ENCODE measurements at places on chromosomes 6 and 20. TPM values are rescaled to one million over a fixed set of nuclear protein-coding genes. Genes with fewer than 3 reads are reported as not detected.

DNA sequence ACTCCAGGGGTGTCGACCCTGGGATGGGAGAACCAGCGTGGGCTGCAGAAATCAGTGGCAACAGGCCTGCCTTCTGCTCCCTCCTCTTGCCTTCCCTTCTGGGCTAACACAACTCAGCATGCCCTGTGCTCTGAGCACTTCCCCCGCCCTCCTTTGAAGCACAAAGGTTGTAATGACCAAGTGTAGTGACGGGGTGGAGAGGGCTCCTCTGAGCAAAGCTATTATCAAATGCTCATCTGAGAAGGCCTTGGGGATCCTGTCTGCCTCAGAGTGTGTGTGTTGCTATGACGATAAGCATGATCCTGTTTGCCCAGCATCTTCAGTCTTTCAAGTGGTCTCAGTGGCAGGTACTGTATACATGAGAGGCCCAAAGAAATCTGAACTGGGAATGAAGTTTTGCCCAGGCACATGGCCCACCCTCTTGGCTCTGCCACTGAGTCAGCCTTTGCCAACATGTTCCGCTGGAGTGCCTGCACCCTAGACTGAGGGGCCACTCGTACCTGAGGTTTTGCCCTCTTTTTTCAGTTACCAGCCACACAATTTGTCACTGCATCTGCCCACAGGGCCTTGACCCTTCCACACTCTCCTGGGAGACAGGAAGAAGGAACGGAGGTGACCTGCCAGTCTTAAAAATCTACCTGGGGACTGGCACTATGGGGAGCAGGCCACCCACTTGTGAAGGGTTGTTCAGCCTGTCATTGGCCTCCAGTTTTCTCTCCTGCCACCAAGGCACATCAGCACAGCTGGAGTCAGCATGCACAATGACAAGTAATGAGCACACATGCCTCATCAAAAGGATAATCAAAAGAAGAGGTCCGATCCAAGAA is 74.5 kb downstream of the GFOD1 start:
- DNase-seq, result no peak

- DNase-seq, result no peak
Measured at GRCh38 chr6:142892254-142893021, 52.5 kb downstream of the HIVEP2 start.

Gene LAMP5
- total RNA-seq, result 46.4 TPM

DNA sequence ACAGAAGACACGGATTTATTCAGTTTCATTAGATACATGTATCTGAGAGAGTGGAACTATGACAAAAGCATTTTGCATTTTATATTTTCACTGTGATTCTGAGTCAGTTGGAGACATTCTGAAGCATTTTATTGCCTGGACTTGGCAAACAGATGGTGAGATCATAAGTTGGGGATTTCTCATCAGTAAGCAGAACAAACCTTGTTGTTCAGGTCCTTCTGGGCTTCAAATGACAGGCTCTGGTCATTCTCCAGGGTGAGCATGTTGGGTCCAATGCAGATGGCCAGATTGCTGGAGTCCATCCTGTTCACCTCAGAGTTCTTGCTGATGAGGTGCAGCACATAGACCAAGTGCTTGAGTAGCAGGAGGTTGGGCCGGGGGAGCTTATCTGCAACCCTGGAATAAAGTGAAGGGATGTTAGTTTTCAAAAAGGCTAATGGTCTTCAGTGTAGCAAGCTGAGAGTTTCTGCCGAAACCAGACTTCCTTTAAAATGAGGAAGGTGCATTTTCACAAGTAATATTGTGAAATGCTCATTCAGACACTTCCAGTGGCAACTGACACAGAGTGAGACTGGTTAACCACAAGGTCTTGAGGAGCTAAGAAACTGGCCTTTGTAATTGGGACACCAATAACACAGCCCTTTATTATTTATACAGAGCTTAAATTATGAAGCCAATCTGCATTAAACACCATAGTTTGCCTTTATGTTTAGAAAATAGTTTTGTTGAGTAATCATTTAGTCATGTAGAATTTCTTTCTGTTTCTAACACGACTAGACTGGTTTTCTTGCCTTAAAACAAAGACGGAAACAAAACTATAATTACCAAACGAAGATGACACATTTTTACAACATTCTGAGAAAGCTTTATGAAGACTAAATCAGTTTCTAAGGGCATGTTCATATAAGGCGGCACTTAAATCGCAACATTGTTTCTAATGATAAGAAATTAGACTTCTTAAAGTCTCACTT is 5.6 kb downstream of the TAGAP start:
- DNase-seq, result no peak

- no peak for DNase-seq
Measured at GRCh38 chr20:34923414-34923813, 32.2 kb downstream of the GSS start.

- no peak for DNase-seq
Measured at GRCh38 chr6:89244241-89244985, 27.3 kb upstream of the GABRR1 start.

GRCh38 chr6:132749111-132749510 is 8.6 kb downstream of the VNN2 start:
- DNase-seq, result no peak

DNA sequence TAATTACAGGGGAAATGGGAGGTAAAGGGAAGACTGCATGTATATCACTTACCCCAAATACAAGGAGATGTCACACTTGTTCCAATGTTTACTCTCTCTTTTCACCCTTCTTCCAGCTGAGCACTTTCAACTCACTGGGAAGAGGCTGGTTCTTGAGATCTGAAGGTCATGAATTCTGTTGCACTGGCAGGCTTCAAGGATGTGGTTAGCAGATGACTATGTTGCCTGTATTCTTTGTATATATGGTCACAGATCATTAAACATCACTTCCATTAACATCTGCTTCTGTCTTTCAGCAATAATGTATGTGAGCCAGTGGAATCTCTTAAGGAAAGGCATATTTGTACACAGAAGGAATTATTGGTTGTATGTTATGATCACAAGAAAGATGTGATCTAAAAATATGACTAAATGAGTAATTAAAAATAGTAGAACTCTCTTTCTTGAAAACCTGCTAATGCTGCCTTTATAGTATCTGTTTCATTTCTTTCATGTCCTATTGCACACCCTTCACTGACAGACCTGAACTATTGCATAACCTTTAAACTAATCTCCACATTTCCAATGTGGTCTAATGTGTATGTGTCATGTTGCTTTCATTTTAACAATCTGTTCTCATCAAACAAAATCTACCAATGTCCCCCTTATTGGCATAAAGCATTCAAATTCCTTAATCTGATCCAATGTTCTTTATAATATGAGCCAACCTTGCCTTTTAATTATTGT is 131.4 kb upstream of the EPHA7 start:
- DNase-seq, result no peak

DNA sequence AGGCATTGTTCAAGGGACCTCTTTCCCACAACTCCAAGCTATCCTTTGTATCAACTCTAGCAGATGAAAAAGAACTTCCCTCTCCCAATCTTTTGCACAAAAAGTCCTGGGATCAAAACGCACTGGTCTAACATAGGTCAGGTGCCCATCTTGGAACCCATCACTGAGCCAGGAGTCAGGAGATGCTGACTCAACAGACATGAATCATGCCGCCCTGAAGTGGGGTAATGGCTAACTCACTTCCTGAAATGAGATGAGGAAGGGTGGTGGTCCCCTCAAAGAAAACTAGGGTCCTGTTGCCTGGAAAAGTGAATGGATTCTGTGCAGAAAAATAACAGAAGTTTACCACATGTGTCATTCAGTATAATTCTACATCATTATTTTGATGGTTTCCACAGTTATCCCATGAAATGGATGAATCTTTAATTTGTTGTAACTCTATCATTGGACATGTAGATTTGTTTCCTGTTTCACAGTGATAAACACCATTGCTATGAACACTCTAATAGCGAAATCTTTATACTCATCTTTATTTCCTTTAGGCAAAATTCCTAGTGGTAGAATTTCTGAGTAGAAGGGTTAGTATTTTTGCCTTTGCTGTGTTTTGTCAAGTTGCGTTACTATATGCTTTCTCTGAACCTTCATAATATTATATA is 151.3 kb downstream of the SLC16A10 start:
- no peak for DNase-seq

GRCh38 chr20:10922506-10922905 is 248.7 kb upstream of the JAG1 start:
- no peak for DNase-seq

- DNase-seq, result no peak
Measured at GRCh38 chr20:32971703-32972161, 32.5 kb downstream of the SUN5 start.

Gene DCDC2
- 5.2 TPM for total RNA-seq

- DNase-seq, result no peak
Measured at GRCh38 chr6:163460307-163460782, 45.8 kb downstream of the QKI start.

DNA sequence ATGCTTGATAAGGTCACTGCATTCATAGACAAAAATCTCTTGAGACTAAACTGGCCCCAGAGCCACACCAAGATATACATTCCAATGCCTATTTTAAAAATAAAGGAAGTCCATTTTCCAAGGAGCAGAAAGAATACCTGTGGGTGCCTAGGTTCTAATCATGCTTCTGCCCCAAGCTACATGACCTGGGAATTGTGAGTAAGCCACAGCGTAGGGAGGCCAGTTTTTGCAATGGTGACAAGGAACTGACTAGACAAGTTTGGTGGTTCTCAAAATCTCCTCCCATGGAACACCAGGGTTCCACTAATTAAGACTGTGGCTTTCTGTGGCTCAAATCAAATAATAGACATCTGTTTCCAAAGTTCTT is 83.3 kb downstream of the GMDS start:
- DNase-seq, result no peak

Gene DUSP22
- 70.1 TPM for total RNA-seq

DNA sequence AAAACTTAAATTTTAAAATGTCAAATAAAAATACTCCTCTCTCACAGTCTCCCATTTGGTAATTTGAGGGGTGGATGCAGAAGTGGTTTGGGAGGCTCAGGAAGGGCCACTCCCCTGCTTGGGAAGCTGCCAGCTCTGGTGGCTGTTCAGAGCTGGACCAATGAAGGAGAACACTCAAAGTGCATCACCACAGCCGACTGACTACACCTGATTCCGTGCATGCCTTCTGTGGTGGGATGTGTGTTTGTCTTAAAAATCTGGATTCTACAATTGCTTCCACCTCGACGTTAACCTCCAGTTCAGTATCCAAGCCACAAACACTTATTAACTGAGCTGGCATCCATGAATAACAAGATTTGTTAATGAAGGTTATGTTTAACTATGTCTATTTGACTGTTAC is 137.3 kb downstream of the FOXC1 start:
- DNase-seq, result no peak

Gene FAM83B
- not detected for total RNA-seq

Gene WFDC5
- not detected for total RNA-seq

- DNase-seq, result no peak
Measured at GRCh38 chr20:59125836-59126235, 37.8 kb upstream of the ZNF831 start.

Gene GMPR
- 13.9 TPM for total RNA-seq

Gene ZNF217
- total RNA-seq, result 8.2 TPM

DNA sequence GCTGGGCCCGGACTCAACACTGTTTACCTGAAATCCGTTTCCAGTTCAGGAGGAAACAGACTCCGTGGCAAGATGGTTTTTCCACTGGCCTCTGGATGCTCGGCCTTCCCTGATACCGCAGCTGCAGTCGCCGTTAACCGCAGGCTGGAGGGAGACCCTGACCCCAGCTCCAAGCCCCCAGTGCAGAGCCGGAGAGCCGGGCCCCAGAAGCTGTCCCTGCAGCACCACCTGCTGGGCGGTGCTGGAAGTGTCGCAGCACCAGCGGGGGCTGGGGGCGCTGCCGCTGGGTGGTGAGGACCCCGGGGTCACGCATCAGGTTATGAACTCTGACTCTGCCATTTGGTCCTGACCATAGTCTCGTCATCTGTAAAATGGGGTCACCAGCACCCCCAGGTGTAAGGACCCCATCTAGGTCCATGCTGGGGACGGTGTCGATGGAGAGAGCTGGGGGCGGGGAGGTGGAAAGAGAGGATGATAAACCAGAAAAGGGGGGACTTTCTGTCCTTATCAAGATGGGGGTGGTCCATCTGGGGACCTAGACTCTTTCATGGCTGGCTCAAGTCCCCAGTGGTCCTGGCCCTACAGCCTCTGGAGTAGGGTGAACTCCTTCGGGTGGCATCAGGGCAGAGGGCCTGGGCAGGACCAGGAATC is 20.8 kb upstream of the CHRNA4 start:
- no peak for DNase-seq

Gene SPAG4
- 7.8 TPM for total RNA-seq

DNA sequence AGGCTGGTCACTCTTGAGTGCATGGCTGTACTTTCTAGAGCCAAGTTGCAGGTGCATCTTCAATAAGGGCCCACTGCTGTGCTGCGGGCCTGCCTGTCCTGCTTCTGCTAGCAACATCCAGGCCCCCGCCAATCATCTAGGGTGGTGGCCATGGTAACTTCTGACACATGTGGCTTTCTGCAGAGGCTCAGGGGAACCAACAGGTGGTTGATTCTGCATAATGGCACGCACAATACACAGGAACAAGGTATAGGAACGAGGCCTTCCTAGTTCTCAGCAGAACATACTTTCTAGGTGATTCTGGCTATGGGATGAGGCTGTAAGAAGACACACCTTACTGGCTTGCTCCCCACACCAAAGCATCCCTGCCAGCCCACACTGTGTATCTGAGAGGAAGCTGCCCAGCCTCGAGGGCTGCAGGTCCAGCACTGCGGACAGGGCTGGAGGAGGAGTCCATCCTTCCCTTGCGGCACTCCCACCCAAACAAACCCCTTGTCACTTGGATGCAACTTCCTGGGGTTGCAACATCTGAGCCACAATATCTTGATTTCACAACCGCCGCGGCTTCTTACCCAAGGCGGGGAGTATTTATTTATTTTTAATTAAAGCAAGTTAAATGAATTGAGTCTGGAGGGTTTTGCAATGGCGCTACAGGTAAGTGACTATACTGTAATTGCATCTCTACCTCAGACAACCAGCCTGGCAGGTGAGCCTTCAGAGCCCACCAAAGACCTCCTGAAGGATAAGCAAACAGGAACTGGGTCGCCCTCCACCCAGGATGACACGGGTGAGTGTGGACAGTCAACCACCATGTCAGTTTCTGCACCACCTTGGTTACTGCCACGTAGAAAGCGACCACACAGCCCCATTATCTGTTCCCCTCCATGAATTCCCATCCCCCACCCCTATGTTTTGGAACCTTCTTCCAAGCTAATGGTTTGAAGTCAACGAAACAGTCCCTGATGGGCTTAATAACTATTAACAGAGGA is 49.6 kb downstream of the SULF2 start:
- DNase-seq, result no peak

GRCh38 chr20:35600176-35600992 is 15.2 kb upstream of the SPAG4 start:
- DNase-seq, result no peak

- DNase-seq, result no peak
Measured at GRCh38 chr20:21944227-21944626, 238.8 kb downstream of the PAX1 start.

GRCh38 chr6:140372064-140372463 is 997.6 kb upstream of the CITED2 start:
- no peak for DNase-seq

Gene ELOVL4
- total RNA-seq, result 29.2 TPM

DNA sequence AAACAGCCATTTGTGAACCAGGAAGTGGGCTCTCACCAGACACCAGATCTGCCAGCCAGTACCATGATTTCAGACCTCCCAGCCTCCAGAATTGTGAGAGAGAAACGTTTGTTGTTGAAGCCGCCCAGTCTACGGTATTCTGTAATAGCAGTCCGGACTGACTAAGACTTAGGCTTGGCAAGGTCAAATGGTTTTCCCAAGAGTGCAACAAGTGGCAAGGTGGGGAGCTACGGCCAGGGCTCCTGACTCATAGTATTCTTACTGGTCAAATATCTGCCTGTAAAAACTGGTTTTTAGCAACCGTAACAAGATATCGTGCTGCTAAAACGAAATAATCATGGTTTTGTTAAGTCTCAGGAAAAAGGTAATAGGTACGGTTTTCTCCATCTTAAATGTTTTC is 37.8 kb downstream of the MCUR1 start:
- DNase-seq, result no peak

All from dorsolateral prefrontal cortex (tissue), 122 donors.